NCI-H1105 treated with DMSO at 0.1 percent for 48 hours (cell line): ENCODE measurements at places on chromosomes 6 and 20.

DNA sequence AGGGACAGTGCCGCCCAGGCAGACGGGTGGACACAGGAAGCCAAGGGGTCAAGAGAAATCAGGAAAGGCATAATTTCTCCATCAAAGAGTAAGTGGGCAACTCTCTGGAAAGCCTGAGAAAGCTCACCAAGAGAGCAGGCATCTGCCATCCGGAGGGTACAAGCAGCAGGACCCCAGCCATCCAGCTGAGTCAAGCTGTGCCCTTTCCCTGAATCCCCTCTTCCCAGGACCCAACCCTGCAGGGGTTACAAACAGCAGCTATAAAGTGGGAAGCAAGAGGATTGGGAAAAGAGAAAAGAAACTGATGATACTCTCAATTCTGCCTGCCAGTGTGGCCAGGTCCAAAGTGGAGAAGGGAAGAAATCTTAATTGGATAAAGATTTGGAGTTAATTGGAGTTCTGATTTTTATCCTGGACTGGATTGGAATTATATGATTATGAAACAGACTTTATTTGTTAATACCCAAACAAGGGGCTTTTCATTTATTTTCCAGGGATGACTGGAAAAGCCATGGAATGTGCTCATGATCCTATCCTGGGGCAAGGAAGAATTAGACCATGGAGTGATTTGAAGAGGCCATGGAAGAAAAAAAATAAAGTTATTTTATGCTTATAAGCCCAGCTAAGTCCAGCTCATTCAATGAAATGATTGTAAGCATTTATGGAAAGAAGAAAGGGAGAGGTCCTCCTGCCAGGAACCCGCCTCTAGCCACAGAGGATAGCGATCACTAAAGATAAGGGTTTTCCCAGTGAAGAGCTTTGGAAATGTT, 34.9 kb downstream of the NHLRC1 start:
- DNase-seq = no peak

DNA sequence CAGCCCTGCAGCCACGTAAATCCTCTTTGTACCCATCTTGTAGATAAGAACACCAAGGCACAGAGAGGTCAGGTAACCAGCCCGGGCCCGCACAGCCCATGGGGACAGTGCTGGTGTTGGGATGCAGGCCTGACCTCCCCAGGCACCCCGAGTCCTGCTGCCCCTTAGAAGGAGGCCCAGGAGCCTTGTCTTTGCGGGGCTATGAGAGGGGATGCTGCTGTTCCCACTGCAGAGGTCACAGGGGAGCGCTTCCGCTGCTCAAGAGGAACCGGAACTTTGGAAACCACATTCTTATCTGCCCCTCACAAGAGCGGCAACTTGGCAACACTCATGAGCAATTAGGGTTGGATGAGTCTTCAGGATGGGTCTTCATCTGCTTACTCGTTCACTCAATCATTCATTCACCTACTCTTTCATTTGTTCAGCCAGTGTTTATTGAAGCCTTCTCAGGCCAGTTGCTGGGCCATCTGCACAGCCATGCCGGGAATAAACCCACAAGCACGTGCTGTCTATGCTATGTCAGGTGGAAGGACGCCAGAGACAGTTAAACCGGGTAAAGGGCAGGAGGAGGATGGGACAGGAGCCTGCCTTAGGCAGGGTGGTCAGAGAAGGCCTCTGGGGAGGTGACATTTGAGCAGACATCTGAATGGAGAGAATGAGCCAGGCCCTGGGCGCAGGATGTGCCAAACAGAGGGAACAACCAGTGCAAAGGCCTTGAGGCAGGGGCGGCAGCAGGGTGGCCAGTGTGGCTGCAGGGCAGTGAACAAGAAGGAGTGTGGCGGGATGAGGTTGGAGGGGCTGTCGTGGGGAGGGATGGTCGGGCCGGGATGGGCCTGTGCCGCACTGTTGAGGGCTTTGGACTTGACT, 60.8 kb downstream of the RBM38 start:
- DNase-seq = no peak

GRCh38 chr20:47027042-47027441, 132.4 kb downstream of the EYA2 start:
- DNase-seq = no peak

GRCh38 chr6:95686895-95687294, 109.6 kb downstream of the MANEA start:
- peak; percentile 84 for DNase-seq

DNA sequence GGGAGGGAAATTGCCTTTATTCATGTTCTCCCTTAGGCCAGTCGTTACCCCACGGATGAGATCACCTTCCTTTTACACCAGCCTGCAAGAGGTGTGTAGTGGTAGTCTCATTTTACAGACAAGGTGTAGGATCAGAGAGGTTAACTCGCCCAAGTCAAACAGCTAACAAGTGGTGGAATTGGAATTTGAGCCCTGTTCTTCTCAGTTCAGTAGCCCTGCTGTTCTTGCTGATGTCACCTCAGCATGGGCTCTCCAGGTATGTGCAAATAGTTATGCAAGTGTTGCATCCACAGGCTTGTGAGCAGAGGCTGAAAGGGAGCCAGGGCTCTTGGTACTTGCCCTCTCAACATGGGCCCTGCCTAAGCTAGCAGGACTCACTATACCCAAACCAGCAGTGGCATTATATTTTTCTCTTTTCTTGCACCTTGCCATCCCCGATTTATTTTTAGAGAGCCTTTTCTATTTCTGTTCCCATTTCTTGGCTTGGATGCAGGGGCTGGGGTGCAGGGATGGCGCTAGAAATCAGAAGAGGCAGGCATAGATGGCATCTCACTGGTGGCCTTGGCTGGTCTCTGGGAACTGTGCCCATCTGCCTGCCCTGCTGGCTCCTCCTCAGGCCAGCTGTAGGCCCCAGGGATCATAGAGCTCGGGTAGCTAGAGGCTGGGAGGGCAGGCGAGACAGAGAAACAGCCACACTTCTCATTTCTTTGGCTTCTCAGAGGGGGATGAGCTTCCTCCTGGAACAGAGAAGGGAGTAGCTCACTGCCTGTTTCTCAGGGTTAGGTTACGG, 18.2 kb downstream of the PPARD start:
- DNase-seq = no peak

DNA sequence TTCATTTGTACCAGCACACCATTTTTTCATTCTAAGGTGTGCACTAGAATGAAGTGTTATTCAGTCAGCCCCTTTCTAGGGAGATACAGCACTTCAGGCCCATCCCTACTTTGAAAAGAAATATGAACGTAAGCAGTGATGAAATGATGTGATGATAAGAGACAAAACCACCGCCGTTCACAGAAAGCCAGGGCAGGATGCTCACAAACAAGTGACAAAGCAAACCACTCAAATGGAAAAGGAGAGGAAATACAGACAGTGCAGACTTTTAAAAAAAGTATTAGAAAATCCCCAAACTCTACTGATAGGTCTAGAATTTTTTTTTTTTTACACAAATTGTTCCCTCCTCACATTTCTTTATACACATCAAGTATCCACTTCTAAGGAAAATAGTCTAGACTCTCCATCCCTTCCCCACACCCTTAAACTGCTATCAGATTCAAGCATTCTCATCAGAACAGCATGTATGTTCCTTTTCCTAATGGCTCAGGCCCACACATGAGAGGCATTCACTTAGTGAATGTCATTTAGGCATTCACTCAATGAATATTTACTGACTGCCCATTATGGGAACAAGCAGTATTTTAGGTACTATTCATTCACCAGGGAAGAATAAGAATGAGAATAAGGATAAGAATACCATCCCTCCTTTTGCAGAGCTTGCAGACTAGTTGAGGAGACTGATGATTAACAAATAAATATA, 243.5 kb downstream of the GMPR start:
- no peak for DNase-seq

DNA sequence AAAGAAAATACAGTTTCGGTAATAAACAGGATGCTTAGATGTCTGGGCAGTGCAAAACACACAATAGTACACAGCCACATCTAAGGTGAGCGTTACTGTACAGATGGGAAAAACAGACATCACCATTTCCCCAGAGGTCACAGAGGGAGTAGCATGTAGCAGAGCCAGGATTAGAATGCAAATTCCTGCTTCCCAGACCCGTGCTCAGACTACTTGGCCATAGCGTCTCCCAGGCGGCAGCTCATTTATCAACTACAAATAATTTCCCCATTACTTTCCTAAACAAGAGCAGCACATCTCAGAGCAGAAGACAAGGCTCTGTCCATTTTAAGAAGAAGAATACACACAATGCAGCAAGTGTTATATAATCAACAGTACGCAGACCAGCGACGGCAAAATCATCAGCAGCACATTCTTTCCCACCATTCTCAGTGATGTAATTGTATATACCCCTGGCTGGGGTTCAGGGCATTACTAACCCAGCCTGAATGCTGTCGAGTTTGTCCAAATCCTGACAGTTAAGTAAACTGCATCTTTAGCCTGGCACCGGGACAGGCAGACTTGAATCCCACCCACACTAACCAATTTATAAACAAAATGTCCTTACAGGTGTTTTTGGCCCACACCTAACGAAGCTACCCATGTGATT, 61.9 kb downstream of the CNKSR3 start:
- DNase-seq = peak; percentile 87

GRCh38 chr20:35492352-35492751, 37.0 kb downstream of the CEP250 start:
- no peak for DNase-seq

GRCh38 chr6:1039191-1039590, 272.7 kb upstream of the FOXQ1 start:
- no peak for DNase-seq

GRCh38 chr6:166786704-166787293, 159.7 kb upstream of the RPS6KA2 start:
- DNase-seq = peak; percentile 90
